ENCODE measurements at places on chromosomes 5 and 9. TPM values are rescaled to one million over a fixed set of nuclear protein-coding genes. Genes with fewer than 3 reads are reported as not detected.

- no peak for DNase-seq
Measured at GRCh38 chr5:33362915-33363314, 77.8 kb upstream of the TARS1 start.

Gene CNTFR
- polyA plus RNA-seq, result 37.1 TPM

DNA sequence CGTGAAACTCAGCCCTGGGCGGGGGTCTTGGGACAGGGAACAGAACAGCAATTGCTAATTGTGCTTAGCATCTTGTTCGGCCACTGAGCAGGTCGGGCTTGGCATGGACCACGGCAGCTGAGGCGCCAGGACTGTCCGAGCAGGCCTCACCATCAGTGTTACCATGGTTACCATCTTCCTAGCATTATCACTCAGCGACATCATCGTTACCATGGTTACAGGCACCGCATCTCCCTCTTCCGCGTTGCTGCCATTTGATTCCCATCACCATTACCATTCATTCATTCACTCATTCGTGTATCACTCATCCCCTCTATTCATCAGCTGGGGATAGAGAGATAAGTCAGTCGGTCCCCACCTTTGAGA, 81.0 kb upstream of the ZBTB43 start:
- no peak for DNase-seq

- peak; percentile 50 for DNase-seq
Measured at GRCh38 chr5:133610489-133611356, 1.6 kb downstream of the FSTL4 start.

- no peak for DNase-seq
Measured at GRCh38 chr9:35859310-35859989, 10.8 kb downstream of the OR13J1 start.

Gene BASP1
- polyA plus RNA-seq, result 80.2 TPM

DNA sequence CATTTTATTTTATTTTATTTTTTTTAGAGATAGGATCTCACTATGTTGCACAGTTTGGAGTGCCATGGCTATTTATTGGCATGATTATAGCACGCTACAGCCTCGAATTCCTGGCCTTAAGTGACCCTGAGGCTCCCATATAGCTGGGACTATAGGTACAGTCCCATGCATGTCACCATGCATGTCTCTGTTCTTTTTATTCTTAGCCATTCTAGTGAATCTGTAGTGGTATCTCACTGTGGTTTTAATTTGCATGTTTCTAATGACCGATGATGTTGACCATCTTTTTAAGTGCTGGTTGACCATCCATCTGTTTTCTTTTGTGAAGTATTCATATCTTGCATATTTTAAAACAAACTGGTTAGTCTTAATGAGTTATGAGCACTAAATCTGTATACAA, 76.1 kb downstream of the SLC44A1 start:
- DNase-seq, result no peak

DNA sequence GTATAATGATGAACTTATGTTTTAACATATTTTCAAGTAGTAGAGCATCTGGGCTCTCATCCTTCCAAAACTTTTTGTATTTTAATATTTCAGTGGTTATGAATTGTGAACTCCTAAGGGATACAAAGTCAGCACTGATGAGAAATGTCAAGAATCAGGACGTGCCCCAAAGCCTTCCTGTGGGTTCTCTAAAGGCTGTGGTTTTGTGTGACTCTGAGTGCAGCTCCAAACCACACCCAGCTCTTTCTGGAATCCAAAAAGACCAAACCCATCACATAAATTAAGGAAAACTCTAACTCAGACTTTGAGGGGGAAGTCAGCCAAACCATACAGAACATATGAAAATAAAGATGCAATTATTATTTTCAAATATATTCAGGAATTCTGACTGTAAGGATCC, 40.8 kb upstream of the SMU1 start:
- no peak for DNase-seq

DNA sequence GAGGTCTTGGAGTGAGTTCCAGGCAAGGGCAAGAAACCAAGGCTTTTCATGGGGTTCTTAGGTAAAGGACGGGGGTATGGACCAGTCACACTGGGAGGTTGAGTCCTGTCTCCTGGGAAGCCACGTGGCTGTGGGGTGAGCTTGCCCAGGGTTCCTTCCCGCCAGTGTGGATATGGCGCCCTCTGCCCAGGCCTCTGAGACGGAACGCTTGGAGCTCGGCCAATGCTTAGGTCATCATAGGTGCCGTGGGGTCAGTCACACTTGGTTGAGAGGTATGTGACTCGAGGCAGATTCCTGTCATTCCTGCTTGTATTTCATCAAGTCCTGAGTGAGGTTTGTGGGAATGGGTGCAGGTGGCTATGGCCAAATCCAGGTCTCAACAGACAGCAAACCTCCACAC, 46.2 kb downstream of the TENT4A start:
- no peak for DNase-seq

Gene ZBED3
- polyA plus RNA-seq, result 31.0 TPM

GRCh38 chr9:123861086-123861755, 68.7 kb downstream of the DENND1A start:
- DNase-seq, result no peak

- DNase-seq, result no peak
Measured at GRCh38 chr5:138824924-138825863, 49.9 kb downstream of the LRRTM2 start.

Gene SMIM33
- not detected for polyA plus RNA-seq

Gene AK8
- polyA plus RNA-seq, result 2.9 TPM

GRCh38 chr5:157888814-157889532, 30.0 kb upstream of the CLINT1 start:
- no peak for DNase-seq

- peak; percentile 45 for DNase-seq
Measured at GRCh38 chr9:97984188-97985057, 1.3 kb downstream of the ANP32B start.

- DNase-seq, result no peak
Measured at GRCh38 chr5:179599566-179599965, 23.9 kb downstream of the HNRNPH1 start.

Gene SCGB3A2
- not detected for polyA plus RNA-seq

Gene INSL6
- 0.28 TPM for polyA plus RNA-seq

- no peak for DNase-seq
Measured at GRCh38 chr9:114364134-114365041, 23.4 kb downstream of the AKNA start.

DNA sequence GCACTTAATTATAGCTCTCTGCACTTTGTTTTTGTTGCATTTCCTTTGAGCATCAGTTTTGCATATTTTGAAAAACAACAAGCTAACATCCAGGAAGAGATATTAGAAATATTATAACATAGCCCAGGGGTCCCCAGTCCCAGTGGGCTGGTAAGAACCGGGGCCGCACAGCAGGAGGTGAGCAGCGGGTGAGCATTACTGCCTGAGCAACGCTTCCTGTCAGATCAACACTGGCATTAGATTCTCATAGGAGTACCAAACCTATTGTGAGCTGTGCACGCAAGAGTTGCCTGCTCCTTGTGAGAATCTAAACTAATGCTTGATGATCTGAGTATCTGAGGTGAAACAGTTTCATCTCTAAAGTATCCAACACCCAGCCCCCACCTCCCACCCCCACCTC, 675.9 kb upstream of the ZNF608 start:
- DNase-seq, result no peak

DNA sequence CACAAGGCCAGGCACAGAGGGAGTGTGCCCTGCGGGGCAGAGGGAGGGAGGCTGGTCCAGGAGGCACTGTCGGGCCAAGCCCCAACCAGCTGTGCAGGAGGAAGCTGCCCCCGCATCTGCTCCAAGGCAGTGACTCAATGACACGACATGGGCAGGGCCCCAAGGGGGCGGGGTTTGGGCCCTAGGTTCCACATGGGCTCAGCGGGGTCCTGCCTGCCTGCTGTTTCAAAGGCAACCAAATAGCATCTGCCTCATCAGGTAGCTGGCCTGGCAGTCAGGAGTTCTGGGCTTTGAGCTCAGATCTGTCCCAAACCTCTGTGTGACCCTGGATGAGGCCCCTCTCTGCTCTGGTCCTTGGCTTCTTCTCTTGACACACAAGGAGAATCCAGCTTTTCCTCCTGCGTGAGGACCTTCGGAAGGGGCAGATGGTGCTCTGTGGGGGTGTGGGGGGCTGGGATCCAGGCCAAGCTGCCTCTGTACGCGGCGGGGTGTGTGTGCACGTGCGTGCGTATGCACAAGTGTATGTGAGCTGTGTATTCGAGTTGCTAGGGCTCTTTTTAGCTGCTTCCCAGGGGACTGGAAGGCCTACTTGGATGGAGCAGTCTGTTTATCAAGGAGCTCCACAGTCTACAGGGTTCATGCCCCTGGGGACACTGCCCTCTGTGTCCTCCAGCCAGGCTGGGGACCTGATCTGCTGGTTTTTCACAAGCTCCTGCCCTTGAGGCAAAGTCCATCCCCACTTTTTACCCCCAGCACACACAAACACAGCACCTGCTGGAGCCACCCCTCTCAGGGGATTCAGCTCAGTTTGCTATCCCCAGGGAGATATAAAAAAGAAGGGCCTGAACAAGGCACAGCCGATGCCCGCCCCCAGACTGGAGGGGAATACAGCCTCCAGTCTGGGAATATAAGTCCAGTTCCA, 138.9 kb downstream of the RGS3 start:
- no peak for DNase-seq

Gene ITGA1
- polyA plus RNA-seq, result 56.2 TPM

All from left renal cortex interstitium (tissue), 4 donors.